Calu3 (cell line): ENCODE measurements at places on chromosomes 5 and 9.

- DNase-seq = no peak
Observed at GRCh38 chr9:75990576-75991304, 100.3 kb downstream of the PCSK5 start.

DNA sequence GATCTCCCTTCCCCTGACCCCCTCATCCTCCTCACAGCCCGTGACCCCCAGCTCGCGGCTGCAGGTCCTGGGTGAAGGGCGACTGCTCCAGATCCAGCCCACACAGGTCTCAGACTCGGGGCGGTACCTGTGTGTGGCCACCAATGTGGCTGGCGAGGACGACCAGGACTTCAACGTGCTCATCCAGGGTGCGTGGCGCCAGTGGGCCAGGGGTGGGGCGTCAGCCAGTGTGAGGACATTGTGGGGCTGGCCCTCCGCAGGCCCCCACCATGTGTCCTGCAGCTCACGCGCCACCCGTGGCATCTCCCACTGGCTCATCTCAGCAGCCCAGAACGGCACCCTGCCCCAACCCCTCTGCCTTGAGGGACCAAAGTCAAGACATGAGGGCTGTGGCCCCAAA lies 67.1 kb upstream of the ASS1 start:
- no peak for DNase-seq

DNA sequence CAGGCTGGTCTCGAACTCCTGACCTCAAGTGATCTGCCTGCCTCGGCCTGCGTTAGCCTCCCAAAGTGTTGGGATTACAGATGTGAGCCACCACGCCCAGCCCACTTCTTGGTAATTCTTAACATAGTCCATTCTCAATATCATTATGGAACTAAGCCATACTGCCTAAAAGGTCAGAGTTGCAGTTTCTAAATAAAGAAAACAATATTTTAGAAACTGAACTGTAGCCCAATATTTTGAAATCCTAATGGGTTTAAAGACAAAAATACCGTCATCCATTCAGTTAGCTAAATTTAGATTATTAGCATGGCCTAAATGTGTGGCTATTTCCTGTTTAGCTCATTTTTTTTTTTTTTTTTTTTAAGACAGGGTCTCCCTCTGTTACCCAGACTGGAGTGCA lies 99.5 kb downstream of the USP20 start:
- no peak for DNase-seq

GRCh38 chr9:38183994-38184568 lies 115.1 kb upstream of the SHB start:
- no peak for DNase-seq

DNA sequence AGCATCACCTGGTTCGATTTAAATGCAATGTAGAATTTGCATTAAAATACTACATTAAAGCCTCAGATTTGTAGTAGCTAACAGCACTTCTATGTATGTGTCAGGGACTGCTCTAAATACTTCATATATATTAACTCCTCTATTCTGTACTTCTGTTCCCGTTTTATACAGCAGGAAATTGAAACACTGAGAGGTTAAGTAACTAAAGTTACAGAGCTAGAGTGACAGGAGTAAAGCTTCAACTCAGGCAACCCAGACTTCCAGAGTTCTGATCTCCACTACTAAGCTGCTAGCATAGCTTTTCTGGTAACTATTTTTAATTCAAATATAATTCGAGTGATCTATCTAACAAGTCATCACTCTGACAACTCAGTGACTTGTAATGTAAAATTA lies 619 bp upstream of the APC start:
- no peak for DNase-seq

GRCh38 chr5:140039561-140039960 lies 3.5 kb downstream of the NRG2 start:
- DNase-seq = no peak

- DNase-seq = no peak
Observed at GRCh38 chr5:130213607-130214006, 309.3 kb downstream of the CHSY3 start.

- no peak for DNase-seq
Observed at GRCh38 chr5:18544421-18544820, 910.2 kb downstream of the TAF11L14 start.

GRCh38 chr5:111394586-111394985 lies 117.7 kb downstream of the STARD4 start:
- no peak for DNase-seq

DNA sequence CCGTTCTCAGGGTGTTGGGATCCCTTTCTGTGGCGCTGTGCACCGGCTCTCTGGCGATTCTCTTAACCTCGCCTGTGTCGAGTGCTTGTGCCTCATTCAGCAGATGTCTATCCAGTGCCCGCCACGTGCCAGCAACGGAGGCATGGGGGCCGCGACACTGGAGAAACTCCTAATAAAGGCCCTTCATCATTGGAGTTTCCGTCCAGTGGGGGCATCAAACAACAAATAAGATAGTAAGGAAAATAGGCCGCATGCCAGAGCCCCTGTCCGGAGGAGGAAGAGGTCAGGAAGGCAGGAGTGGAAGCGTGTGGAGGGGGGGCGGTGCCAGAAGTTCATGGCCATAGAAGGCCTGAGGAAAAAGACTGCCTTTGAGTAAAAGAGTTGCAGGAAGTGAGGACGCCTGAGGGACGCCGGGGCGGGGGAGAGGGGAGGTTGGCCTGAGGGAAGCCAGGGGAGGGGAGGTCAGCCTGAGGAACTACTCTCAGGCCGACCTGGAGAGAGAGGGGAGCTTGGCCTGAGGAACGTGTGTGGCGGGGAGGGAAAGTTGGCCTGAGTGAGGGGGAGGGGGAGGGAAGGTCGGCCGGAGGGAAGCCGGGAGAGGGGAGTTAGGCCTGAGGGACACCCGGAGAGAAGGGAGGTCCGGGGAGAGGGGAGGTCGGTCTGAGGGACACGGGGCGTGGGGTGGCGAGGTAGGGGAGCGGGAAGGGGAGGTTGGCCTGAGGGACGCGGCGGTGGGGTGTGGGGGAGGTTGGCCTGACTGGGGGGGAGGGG lies 82.2 kb downstream of the CACNA1B start:
- DNase-seq = no peak
